CD8-positive, alpha-beta memory T cell (primary cell): ENCODE measurements at places on chromosomes 11 and 22.

DNA sequence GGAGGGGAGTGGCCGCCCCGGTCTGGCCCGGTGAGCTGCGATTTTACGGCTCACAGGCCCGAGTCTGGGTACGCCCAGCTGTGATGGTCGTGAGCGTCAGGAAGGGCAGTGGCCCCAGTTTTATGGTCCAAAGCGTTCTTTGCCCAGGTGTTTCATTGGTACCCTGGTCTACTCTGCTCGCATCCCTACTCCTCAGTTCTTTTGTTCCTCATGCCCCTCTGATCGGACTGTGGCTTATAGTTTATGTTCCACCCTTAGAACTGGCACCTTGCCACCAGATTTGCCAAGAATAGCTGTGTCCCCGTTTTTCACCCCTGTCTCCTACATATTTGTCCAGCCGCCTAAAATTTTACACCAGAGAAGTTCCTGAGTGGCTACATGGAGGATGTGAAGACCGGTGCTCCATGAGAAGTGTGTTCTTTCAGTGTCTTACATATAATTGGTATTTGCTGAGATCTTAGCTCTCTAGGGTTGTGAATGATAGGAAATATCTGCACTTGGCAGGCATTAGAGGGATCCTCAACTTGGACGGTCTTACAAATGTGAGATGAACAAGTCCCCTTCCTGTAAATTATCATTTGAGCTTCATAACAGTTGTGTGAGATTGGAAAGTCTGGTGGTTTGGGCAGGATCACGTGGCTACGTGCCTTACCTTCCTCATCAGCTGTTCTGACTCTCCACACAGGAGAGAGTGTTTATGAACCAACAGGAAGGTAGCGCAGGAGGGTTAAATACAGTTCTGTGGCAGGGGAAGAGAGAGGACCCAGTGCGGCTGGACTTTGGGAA lies 1.1 kb downstream of the PANX1 start:
- peak; percentile 10 for DNase-seq

GRCh38 chr11:122405547-122406341 lies 249.8 kb upstream of the UBASH3B start:
- DNase-seq, result no peak

GRCh38 chr11:65329944-65330403 lies 3.7 kb upstream of the DPF2 start:
- DNase-seq, result peak; percentile 78

GRCh38 chr22:49953680-49954344 lies 6.8 kb upstream of the PIM3 start:
- no peak for DNase-seq

DNA sequence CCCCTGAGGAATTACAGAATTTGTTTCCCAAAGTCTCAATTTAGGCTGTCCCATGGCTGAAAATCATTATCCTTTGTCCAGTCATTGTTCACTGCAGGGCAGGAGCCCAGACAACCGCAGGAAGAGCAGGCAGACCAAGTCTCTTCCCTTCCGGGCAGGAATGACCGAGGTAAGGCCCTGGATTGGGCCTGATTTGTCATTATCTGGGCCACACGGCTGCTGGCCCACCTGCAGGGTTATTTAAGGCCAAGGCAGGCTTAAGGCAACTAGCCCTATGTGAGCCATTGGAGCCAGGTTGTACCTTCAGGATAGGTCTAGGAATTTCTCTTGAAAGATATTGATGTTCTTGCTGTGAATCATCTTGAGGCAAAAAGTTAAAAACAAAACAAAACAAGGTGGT lies 9.7 kb upstream of the IL10RA start:
- DNase-seq, result no peak

- no peak for DNase-seq
Measured at GRCh38 chr11:77647654-77648305, 10.2 kb upstream of the CLNS1A start.

GRCh38 chr11:130103296-130103814 lies 33.7 kb downstream of the APLP2 start:
- no peak for DNase-seq

GRCh38 chr11:134050541-134051383 lies 18.1 kb upstream of the JAM3 start:
- DNase-seq, result peak; percentile 63
